Tongue (tissue), 3 donors: ENCODE measurements at places on chromosomes 2 and 18.

DNA sequence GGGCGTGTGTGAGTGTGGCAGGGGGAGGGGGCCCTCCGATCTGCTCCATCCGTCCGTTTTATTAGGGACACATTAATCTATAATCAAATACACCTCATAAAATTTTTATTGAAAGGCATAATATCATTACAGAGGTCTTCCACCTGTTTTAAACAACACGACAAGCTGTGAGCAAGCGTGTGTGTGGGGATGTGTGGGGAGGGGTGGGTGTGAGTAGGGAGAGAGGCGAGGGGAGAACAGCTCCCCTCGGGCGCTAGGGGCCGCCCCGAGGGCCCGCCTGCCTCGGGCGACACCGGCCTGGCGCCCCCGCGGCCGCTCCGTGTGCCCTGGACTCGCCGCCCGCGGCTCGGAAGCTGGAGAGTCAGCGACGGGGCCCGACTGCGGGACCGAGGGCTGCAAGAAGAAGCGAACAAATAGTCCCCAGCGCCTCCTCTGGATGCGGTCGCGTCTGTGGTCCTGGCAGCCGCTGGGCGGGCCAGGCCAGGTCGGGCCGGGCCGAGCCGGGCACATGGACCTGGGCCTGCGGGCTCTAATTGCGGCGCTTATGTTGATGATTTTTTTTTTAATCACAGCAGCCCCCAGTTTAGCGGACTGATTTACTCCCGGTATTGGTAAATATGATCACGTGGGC, 352 bp upstream of the HOXD9 start:
- peak; percentile 68 for DNase-seq

DNA sequence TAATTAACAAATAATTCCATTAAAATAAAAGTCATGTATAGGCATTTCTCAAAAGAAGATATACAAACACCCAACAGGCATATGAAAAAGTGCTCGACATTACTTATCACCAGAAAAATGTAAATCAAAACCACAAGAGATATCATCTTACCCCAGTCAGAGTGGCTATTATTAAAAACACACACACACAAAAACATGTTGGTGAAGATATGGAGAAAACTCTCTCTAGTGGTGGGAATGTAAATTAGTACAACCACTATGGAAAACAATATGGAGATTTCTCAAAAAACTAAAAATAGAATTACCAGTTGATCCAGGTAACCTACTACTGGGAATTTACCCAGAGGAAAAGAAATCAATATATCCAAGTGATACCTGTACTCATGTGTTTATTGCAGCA, 966.3 kb upstream of the POU3F3 start:
- no peak for DNase-seq

GRCh38 chr2:74573747-74574562, 19.4 kb downstream of the DOK1 start:
- DNase-seq = no peak

GRCh38 chr2:112591413-112591812, 7.0 kb downstream of the CHCHD5 start:
- no peak for DNase-seq

GRCh38 chr2:39492095-39492590, 55.1 kb upstream of the MAP4K3 start:
- DNase-seq = no peak

GRCh38 chr2:178251151-178251955, 57.0 kb downstream of the OSBPL6 start:
- peak; percentile 81 for DNase-seq

DNA sequence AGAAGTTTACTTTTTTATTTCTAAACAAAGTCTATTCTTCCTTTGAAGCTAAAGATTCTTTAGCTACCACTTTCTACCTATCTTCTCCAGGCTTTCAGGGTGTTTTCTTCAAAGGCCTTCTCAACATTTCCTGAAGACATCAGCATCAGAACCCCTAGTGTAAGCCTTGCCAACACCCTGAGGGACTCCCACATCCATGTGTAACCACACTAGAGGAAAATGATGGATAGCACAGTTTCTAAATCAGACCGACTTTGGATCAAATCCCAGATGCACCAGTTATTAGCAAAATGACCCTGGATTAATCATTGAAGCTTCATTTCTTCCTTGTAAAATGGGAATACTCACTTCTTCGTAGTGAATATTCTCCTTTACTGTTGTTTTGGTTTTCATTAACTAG, 4.7 kb upstream of the TTN start:
- no peak for DNase-seq

DNA sequence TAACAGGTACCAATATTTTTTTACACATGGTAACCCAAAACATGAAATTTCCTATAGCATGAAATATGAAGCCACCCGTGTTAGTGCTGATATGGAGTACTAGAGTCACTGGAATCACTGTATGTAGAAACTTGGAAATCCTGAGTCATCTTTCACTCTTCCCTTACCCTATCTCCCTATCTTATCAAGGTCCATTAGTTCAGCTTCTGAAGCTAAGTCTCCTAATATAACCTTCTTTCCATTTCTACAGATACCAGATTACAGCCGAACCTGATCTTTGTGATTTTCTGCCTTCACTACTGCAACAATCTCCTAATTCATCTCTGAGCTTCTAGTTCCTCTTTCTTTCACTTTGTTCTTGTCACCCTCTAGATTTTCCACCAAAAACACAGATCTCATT, 59.0 kb downstream of the SEPTIN10 start:
- no peak for DNase-seq
